Activated CD4-positive, alpha-beta T cell treated with anti-CD3 and anti-CD28 coated beads for 36 hours (primary cell): ENCODE measurements at places on chromosomes 13 and 19.

DNA sequence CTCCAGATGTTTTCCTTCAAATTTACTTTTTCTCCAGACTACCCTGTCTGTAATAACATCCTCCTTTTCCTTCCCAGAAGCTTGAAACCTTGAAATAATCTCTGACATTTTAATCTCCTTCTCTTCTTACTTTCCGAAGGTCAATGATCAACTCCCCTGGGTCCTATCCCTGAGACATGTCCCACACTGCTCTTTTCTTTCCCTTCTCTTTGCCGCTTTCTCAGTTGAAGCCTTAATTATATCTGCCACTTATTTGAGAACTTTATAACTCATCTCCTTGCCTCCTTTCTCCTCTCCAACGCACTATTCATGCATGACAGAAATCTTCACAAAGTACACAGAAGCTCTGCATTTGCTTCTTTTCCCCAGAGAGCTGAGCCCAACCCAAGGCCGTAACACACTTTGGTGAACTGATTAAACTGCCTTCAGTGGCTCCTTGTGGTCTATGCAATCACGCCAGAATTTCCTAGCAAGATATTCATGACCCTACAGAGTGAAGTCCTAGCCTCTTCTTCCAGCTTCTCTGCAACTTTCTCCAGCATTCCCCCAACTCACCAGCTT is 9.2 kb upstream of the WASF3 start:
- H3K27me3 ChIP-seq, result peaks cover 14% of the 10 kb centered on the region
- no peak for DNase-seq
- H3K4me1 ChIP-seq, result no peaks in the 10 kb centered on the region
- H3K4me3 ChIP-seq, result no peak overlapping the region
- no peak overlapping the region for H3K27ac ChIP-seq
- H3K36me3 ChIP-seq, result no peaks in the 10 kb centered on the region

DNA sequence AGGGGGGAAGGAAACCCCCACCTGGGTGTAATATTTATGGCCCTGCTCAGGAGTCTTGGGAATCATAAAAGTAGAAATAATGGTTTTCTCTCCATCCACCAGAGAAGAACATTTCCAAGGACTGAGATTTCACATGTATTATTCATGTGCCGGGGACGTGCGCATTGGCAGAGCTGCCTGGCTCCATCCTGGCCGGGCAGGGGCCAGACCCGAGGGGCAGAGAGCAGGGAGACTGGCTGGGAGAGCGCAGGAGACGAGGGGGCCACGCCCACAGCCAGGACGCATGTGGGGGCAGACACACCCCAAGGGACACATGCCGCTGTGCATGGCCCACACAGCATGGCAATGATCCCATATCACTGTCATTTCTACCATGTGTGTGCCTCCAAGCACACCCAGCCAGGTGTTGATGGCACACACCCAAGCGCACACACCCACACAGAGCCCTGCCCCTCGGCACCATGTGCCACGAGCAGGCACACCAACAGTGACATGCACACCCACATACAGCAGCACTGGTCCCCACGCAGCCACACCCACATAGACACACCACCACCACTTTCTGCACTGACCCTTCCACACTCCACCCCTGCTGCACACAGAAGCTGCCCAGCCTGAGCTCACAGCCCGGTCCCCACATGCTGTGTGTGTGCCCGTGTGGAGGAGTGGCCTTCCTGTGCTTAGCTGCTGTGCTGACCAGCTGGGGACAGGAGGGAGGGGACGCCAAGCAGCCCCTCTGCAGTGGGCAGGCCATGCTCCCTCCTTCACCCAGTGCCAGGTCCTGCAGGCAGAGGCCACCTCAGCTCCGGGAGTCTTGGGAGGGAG is 39.3 kb downstream of the CEBPG start:
- no peak overlapping the region for H3K27ac ChIP-seq
- H3K4me3 ChIP-seq, result no peak overlapping the region
- peaks cover 5% of the 10 kb centered on the region for H3K4me1 ChIP-seq
- H3K36me3 ChIP-seq, result no peaks in the 10 kb centered on the region
- DNase-seq, result no peak

DNA sequence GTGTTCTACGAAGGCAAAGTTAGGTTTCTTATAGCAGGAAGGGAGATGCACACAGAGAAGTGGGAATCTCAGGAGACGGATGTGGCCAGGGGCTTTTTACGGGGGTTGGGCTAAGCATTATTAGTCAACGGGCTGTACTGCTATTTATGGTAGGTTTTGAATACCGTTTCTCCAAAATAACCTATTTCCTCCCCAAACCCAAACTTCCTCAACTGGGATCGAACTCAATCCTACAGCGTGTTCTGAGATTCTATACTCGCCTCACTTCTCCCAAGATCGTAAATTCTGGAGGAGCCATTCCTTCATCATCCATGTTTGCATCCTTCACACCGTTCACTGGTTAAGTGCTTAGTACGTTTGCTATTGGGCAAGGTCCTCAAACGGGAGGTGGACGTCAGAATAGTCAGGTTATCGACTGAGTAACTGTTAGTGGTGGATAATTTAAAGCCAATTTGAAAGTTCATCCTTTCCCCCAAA is 1.2 kb upstream of the TRIM13 start:
- no peaks in the 10 kb centered on the region for H3K27me3 ChIP-seq
- peak overlapping the region; percentile 77 for H3K4me3 ChIP-seq
- peaks cover 19% of the 10 kb centered on the region for H3K36me3 ChIP-seq
- H3K27ac ChIP-seq, result peak overlapping the region; percentile 21
- peaks cover 34% of the 10 kb centered on the region for H3K4me1 ChIP-seq
- DNase-seq, result no peak

- no peak overlapping the region for H3K4me3 ChIP-seq
- DNase-seq, result no peak
- peaks cover 30% of the 10 kb centered on the region for H3K4me1 ChIP-seq
- H3K27me3 ChIP-seq, result no peaks in the 10 kb centered on the region
Observed at GRCh38 chr19:45581576-45581975, 3.0 kb downstream of the OPA3 start.

DNA sequence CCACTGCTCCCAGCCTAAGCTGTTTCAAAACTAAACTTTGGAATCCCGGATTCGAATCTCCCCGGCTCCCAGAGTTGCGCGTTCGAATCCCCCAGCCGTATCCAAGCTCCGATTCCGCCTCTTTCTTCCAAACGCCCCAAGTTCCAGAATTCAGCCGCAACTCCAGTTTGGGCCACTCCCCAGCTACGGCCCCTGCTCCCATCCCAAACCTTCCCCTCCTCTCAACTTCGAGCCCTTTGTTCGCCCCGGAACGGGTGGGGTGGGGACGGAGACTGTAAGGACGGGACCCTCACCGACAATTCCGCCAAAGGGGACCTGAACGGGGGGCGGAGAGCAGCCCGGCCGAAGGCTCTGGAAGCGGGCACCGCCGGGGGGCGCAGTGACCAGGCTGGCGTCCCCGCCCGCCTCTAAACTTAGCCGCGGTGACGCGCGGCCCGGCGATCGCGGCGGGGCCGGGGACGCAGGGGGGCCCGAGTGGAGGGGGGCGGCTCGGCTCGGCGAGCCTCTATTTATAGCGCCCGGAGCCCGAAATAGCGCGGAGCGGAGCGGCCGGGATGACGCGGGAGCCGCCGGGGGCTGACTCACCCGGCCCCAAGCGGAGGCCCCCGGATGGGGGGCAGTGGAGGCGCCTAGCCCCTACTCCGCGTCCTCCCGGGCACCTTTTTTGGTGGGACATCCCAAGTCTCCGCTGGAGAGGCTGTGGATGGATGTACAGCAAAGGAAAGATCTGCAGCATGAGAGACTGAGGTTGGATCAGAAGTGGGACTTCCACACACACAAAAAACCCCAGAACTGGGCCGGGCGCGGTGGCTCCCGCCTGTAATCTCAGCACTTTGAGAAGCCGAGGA is 4.9 kb upstream of the ERCC1 start:
- no peaks in the 10 kb centered on the region for H3K36me3 ChIP-seq
- H3K27me3 ChIP-seq, result peaks cover 2% of the 10 kb centered on the region
- peaks cover 25% of the 10 kb centered on the region for H3K4me1 ChIP-seq
- peak; percentile 54 for DNase-seq
- no peak overlapping the region for H3K27ac ChIP-seq
- H3K4me3 ChIP-seq, result peak overlapping the region; percentile 63

DNA sequence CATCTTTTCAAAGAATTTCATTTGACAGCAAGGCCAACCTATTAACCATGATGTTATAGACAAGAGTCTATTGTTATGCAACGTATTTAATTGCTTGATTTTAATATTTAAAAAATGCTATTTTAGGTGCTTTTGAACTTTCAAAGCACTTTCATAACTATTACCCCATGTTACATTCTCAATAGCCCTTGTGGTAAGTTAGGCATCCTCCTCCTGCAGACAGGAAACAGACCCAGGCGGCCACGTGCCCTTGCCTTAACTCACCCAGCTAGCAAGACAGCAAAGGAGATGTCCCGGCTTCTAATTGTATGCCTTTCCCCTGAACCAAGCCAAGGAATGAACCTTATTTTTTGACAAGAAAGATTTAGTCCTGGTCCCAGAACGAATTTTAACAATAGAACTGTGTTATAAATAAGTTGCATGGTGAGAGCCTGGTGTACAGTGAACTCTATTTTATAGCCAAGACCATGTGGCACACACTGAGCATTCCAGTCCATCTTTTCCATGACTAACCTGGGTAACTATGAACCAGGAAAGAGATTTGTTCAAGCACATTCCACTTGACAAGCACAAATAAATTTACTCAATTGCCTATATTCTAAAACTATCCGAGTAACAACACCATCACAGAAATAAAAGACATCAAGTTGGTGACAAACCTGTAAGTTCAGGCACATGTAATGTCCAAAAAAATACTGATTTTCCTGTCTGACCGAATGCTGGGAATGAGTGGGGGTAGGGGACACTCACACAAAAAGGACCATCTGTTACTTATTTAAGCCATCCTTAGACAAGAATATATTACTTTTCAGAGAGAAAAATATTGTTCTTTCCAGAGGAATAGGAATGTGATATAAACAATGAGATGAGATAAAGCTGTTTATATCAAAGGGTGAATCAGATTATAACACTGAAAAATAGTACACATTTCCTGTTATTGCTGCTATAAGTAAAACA is 163.0 kb downstream of the EFNB2 start:
- no peak overlapping the region for H3K27ac ChIP-seq
- no peak overlapping the region for H3K4me3 ChIP-seq
- H3K4me1 ChIP-seq, result no peaks in the 10 kb centered on the region
- H3K27me3 ChIP-seq, result peaks cover 13% of the 10 kb centered on the region
- no peak for DNase-seq

GRCh38 chr13:57629821-57630235 is 1.7 kb upstream of the PCDH17 start:
- peak overlapping the region; percentile 47 for H3K4me3 ChIP-seq
- H3K27me3 ChIP-seq, result peaks cover 68% of the 10 kb centered on the region
- H3K27ac ChIP-seq, result no peak overlapping the region
- peaks cover 44% of the 10 kb centered on the region for H3K4me1 ChIP-seq

DNA sequence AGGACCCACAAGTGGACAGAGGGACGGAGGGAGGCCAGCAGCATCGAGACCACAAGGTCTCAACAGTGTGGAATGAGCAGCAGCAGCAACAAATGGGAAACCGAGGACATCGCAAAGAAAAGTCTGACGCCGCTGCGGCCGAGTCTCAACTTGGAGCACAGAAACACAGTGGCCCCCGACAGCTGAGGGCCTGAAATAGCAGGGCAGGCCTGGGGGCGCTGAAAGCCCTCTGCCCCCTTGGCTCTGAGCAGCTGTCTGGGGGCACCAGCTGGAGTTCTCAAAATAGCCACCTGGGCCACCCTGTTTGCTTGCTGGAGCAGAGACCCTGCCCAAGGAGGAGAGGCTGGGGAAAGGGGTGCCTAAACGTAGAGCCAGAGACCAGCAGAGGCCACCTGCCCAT is 5.9 kb upstream of the ISYNA1 start:
- DNase-seq, result no peak
- H3K27me3 ChIP-seq, result no peaks in the 10 kb centered on the region
- H3K4me3 ChIP-seq, result no peak overlapping the region
- no peak overlapping the region for H3K27ac ChIP-seq
- peaks cover 12% of the 10 kb centered on the region for H3K4me1 ChIP-seq

- no peak for DNase-seq
- no peak overlapping the region for H3K27ac ChIP-seq
- H3K4me1 ChIP-seq, result peaks cover 2% of the 10 kb centered on the region
- no peaks in the 10 kb centered on the region for H3K36me3 ChIP-seq
- H3K4me3 ChIP-seq, result no peak overlapping the region
Observed at GRCh38 chr13:59677966-59678814, 485.5 kb downstream of the DIAPH3 start.

- peaks cover 17% of the 10 kb centered on the region for H3K27me3 ChIP-seq
- H3K4me3 ChIP-seq, result no peak overlapping the region
- no peak overlapping the region for H3K27ac ChIP-seq
- H3K4me1 ChIP-seq, result no peaks in the 10 kb centered on the region
- no peaks in the 10 kb centered on the region for H3K36me3 ChIP-seq
- DNase-seq, result no peak
Observed at GRCh38 chr13:38667526-38668109, 19.3 kb upstream of the FREM2 start.

DNA sequence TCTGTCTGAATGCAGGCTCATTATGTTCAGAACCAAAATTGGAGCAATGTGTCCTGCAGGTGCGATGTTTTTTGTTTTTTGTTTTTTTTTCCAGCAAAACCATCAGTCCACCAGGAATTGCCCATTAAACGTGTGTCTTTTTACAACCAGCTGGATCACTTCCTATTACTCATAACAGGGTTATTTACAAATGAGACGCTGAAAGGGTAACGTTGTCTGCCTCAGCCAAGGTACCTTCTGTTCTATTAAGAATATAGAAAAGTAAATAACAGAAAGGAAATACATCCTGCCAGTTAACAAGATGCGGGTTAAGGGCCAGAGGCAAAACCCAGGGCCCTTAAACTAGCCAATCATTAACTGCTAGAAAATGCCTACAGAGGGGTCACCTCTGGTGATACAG is 590.4 kb downstream of the TBC1D4 start:
- H3K27ac ChIP-seq, result no peak overlapping the region
- H3K4me1 ChIP-seq, result no peaks in the 10 kb centered on the region
- H3K4me3 ChIP-seq, result no peak overlapping the region
- DNase-seq, result no peak
- H3K27me3 ChIP-seq, result peaks cover 4% of the 10 kb centered on the region

GRCh38 chr19:7657131-7657751 is 11.6 kb upstream of the RETN start:
- DNase-seq, result peak; percentile 74
- no peak overlapping the region for H3K4me3 ChIP-seq
- peaks cover 28% of the 10 kb centered on the region for H3K4me1 ChIP-seq
- H3K27me3 ChIP-seq, result no peaks in the 10 kb centered on the region
- H3K36me3 ChIP-seq, result no peaks in the 10 kb centered on the region
- peak overlapping the region; percentile 37 for H3K27ac ChIP-seq

GRCh38 chr13:48731001-48731658 is 77.4 kb downstream of the CYSLTR2 start:
- DNase-seq, result peak; percentile 31
- no peak overlapping the region for H3K27ac ChIP-seq
- no peaks in the 10 kb centered on the region for H3K27me3 ChIP-seq

DNA sequence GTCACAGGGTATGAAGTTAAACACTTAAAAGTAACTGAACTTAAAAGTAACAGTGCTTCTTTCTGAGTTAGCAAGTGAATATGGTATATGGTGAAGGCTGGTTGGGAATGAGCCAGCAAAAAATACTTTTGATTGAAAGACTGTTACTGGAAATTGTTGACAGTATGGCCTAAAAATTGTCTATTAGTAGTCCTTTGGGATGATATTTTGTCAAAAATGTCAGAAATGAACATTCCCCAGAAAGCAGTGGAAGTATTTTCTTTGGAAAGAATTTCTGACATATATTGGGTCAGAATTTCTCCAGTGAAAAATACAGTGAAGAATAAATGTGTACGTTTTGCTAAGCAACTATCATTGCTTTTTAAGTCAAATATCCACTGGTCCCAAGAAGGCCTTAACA is 860.5 kb downstream of the PCDH9 start:
- no peaks in the 10 kb centered on the region for H3K36me3 ChIP-seq
- no peak for DNase-seq
- H3K27ac ChIP-seq, result no peak overlapping the region
- no peaks in the 10 kb centered on the region for H3K4me1 ChIP-seq
- no peaks in the 10 kb centered on the region for H3K27me3 ChIP-seq
